Sigmoid colon (tissue), 7 donors: ENCODE measurements at places on chromosomes 7 and 10. TPM values are rescaled to one million over a fixed set of nuclear protein-coding genes. Genes with fewer than 3 reads are reported as not detected.

GRCh38 chr10:118868589-118868988, 113.8 kb upstream of the CACUL1 start:
- no peak for DNase-seq
- no peaks in the 10 kb centered on the region for H3K27me3 ChIP-seq
- no peak overlapping the region for H3K27ac ChIP-seq
- no peak overlapping the region for H3K4me3 ChIP-seq
- H3K36me3 ChIP-seq = no peaks in the 10 kb centered on the region

- H3K4me1 ChIP-seq = peaks cover 31% of the 10 kb centered on the region
- H3K4me3 ChIP-seq = peak overlapping the region; percentile 89
- peaks cover 31% of the 10 kb centered on the region for H3K36me3 ChIP-seq
- DNase-seq = peak; percentile 53
- H3K27ac ChIP-seq = peak overlapping the region; percentile 95
Measured at GRCh38 chr7:149196151-149196704, 882 bp downstream of the ZNF282 start.

The PRTFDC1 gene
- total RNA-seq = 17.2 TPM

GRCh38 chr7:51276967-51277366, 39.6 kb downstream of the COBL start:
- no peak for DNase-seq
- H3K36me3 ChIP-seq = no peaks in the 10 kb centered on the region
- H3K27me3 ChIP-seq = no peaks in the 10 kb centered on the region
- H3K4me3 ChIP-seq = no peak overlapping the region

DNA sequence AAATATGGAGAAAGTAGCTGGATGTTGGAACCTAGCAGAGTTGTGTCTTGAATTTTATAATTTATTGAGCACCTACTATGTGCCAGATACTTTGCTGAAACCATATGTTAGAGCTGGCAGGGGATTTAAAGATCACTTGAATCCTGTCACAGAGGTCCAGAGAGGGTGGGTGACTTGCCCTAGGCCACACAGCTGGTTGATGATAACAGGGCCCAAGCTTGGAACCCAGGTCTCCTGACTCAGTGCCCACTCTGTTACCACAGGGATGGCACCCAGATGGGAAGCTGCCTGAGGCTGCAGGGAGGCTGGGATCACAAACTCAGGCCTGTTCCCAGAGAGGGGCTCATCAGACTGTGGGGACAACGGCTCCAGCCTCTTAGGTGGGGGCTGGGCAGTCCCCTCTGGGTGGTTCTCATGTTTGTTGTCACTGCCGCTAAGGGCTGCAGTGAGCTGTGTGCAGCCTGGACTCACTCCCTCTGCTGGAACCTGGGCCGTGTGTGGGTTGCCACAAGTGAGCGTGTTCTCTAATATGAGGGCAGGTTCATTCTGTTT, 18.6 kb downstream of the GOLGA7B start:
- no peak for DNase-seq
- no peaks in the 10 kb centered on the region for H3K36me3 ChIP-seq
- H3K27me3 ChIP-seq = peaks cover 44% of the 10 kb centered on the region
- H3K27ac ChIP-seq = no peak overlapping the region
- no peak overlapping the region for H3K4me3 ChIP-seq

The FZD8 gene
- 12.1 TPM for total RNA-seq

DNA sequence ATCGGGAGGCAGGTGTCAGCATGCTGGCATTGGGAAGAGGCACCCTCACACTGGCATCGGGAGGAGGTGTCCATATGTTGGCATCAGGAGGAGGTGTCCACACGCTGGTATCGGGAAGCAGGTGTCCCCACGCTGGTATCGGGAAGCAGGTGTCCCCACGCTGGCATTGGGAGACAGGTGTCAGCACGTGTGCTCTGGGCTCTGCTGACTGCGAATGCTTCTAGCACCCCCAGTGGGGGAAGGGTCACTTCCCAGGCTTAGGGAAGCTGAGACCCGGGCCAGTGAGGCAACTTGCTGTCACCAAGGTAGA, 92.5 kb upstream of the IKZF1 start:
- no peaks in the 10 kb centered on the region for H3K36me3 ChIP-seq
- no peak overlapping the region for H3K4me3 ChIP-seq
- H3K27ac ChIP-seq = no peak overlapping the region
- no peak for DNase-seq

DNA sequence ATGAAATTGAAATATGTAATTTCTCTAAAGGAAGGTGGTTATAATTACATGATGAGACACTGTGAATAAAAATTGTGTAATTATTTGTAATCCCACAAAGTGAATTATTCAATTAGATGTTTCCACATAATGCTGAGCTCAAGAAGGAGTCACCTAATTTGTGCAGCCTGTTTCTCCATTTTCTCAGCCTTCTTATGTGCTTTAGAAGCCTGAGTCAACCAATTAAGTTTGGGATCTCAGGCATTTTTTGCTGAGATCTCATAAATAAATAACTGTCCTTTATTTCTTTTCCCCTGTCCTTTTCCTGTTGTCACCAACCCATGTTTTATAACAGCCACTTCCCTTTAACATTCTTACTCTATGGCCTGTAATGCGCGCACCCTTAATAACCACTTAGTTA, 506.5 kb upstream of the SEMA3D start:
- H3K4me1 ChIP-seq = no peaks in the 10 kb centered on the region
- DNase-seq = no peak
- H3K27ac ChIP-seq = no peak overlapping the region
- no peaks in the 10 kb centered on the region for H3K36me3 ChIP-seq

- DNase-seq = no peak
- H3K4me1 ChIP-seq = no peaks in the 10 kb centered on the region
- no peak overlapping the region for H3K27ac ChIP-seq
- no peaks in the 10 kb centered on the region for H3K36me3 ChIP-seq
Measured at GRCh38 chr7:98855610-98856422, 14.0 kb downstream of the TMEM130 start.

DNA sequence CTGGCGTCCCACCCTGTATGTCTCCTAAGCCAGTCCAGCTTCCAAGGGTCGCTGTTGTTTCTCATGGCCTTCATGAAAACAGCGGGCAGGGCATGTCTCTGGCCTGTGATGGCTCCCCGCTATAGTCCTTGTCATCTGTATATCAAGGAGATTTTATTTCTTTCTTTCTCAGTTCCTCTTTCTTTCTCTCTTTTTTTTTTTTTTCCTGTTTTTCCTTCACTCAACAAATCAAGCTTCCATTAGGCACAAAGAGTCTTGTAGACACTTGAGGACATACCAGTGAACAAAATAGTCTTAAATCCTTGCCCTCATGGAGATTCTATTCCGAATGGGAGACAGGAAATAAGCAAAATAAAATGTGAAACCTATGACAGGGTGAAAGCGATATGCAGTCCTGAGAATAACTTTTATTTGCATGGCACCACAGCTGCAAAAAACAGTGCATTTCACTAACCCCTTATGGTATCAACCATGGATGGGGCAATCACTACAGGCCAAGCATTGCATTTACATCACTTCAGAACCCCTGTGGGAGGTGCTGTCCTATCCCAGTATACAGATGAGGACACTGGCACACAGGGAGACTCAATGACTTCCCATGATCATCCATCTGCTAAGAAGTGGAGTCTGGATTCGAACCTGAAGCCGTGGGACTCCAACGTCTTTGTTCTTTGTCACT, 50.7 kb downstream of the SYPL1 start:
- H3K36me3 ChIP-seq = no peaks in the 10 kb centered on the region
- DNase-seq = no peak
- no peaks in the 10 kb centered on the region for H3K27me3 ChIP-seq
- no peak overlapping the region for H3K4me3 ChIP-seq

DNA sequence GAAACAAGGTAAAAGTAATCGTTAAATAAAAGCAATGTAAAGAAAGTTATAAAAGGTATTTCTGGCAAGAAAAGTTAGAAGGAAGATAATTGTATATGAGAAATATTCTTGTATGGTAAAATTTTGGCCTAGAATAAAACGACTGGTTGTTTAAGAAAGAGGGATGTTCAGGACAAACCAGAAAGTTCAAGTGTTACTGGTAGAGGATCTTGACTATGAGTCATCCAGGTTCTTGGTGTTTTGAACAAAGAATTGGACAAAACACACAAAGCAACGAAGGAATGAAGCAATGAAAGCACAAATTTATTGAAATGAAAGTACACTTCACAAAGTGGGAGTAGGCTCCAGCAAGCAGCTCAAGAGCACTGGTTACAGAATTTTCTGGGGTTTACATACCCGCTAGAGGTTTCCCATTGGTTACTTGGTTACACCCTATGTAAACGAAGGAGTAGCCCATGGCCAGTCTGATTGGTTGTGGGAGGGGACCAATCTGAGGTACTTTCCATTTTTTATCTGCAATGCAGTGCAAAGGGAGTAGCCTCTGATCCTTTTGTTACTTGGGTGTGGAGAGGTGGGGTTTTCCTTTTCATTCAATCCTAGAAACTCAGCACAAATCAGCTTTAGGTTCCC, 22.4 kb upstream of the GARS1 start:
- no peak for DNase-seq
- H3K27ac ChIP-seq = no peak overlapping the region
- H3K4me1 ChIP-seq = no peaks in the 10 kb centered on the region
- H3K27me3 ChIP-seq = no peaks in the 10 kb centered on the region
- no peak overlapping the region for H3K4me3 ChIP-seq

DNA sequence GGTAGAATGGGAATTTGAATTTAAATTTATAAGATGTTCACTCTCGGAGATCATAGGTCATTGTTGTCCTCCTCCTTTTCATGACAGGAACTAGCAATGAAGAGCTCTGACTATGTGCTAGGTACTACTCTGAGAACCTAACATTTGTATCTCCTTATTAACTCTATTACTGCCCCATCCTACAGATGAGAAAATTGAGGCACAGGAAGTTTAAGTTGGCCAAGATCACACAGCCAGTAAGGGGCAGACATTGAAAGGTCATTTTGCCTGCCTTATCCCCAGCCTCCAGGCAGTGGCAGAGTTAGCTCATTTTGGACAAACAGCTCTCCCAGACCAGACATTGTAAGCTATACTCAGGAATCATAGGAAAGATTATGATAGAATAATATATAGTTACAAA, 6.0 kb downstream of the SRGN start:
- no peak overlapping the region for H3K4me3 ChIP-seq
- H3K27me3 ChIP-seq = no peaks in the 10 kb centered on the region
- no peak for DNase-seq
- no peaks in the 10 kb centered on the region for H3K4me1 ChIP-seq
- no peak overlapping the region for H3K27ac ChIP-seq

The OR6V1 gene
- total RNA-seq = not detected

The WEE2 gene
- total RNA-seq = not detected

GRCh38 chr7:71301167-71301566, 169.2 kb downstream of the GALNT17 start:
- H3K4me3 ChIP-seq = no peak overlapping the region

The ATOH7 gene
- total RNA-seq = 0.71 TPM

- DNase-seq = no peak
- no peaks in the 10 kb centered on the region for H3K4me1 ChIP-seq
- no peaks in the 10 kb centered on the region for H3K36me3 ChIP-seq
- no peak overlapping the region for H3K4me3 ChIP-seq
- H3K27ac ChIP-seq = no peak overlapping the region
Measured at GRCh38 chr10:48773580-48773979, 88.9 kb downstream of the WDFY4 start.

DNA sequence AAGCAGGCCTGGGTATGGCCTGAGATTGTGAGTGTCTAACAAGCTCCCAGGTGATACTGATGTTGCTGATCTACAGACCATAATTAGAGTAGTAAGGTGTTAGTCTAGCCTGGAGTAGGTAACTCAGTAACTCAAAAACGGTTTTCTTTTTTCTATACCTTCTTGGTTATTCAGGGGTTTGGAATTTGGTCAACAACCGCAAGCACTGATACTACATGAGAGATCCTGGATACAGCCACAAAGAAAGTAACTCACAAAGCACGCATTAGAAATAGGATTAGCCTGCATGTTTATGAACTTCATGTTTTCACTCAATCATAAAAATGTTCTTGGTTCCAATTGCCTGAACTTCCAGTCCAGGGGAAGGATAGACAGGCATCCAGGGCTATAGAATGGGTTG, 803.5 kb downstream of the MAGI2 start:
- no peak overlapping the region for H3K4me3 ChIP-seq
- H3K36me3 ChIP-seq = no peaks in the 10 kb centered on the region
- H3K27me3 ChIP-seq = no peaks in the 10 kb centered on the region
- no peak overlapping the region for H3K27ac ChIP-seq

DNA sequence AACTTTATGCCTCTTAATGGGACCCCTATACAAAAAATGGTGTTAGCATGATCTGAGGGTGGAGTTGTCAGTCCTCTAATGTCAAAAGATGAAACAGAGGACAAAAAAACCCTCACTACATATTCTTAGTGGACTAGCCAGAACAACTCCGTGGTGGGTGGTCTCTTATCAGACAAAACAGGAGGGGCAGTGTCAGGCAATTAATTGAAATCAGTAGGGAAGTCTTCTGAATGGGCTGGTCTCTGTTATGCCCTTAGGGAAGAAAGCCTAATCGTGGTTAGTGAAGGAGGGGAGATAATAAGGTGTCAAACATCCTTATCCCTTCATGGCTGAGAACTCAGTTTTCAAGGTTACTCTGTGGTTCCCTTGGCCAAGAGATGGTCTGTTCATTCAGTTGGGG, 909.4 kb downstream of the GRID1 start:
- H3K4me1 ChIP-seq = no peaks in the 10 kb centered on the region
- H3K27ac ChIP-seq = no peak overlapping the region
- H3K4me3 ChIP-seq = no peak overlapping the region
- no peaks in the 10 kb centered on the region for H3K36me3 ChIP-seq
- no peaks in the 10 kb centered on the region for H3K27me3 ChIP-seq
- no peak for DNase-seq

The PLAU gene
- total RNA-seq = 2.5 TPM

DNA sequence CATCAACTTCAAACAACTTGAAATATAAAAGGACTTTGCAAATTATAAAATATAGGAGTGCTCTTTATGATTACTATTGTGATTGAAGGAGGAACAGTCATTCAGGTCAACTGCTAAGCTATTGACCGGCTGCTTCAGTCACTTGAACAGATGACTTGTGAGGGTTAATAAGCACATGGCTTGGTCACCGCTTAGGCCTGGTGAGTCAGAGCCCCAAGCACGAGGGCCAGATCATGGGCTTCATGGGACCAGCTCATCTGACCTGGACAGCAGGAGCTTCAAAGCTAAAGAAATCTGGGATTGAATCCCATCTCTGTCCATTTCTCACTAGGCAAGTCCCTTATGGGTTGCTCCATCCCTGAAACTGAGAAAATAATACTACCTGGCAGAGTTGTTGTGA, 60.4 kb upstream of the ADO start:
- no peaks in the 10 kb centered on the region for H3K27me3 ChIP-seq
- no peak overlapping the region for H3K4me3 ChIP-seq
- no peak overlapping the region for H3K27ac ChIP-seq
- no peaks in the 10 kb centered on the region for H3K36me3 ChIP-seq
- no peak for DNase-seq
- no peaks in the 10 kb centered on the region for H3K4me1 ChIP-seq

The NEUROG3 gene
- total RNA-seq = not detected

The TACR2 gene
- 177 TPM for total RNA-seq

- no peaks in the 10 kb centered on the region for H3K27me3 ChIP-seq
- H3K36me3 ChIP-seq = no peaks in the 10 kb centered on the region
- H3K4me1 ChIP-seq = no peaks in the 10 kb centered on the region
Measured at GRCh38 chr7:117997862-117998825, 124.9 kb upstream of the CTTNBP2 start.

GRCh38 chr7:134462337-134462925, 3.5 kb upstream of the AKR1B1 start:
- DNase-seq = no peak
- no peaks in the 10 kb centered on the region for H3K36me3 ChIP-seq
- no peak overlapping the region for H3K27ac ChIP-seq
- peaks cover 14% of the 10 kb centered on the region for H3K4me1 ChIP-seq
